ENCODE measurements at places on chromosomes 11 and 22.

- no peak for DNase-seq
These were observed 3.2 kb downstream of the CHST1 start for GRCh38 chr11:45662096-45662664.

DNA sequence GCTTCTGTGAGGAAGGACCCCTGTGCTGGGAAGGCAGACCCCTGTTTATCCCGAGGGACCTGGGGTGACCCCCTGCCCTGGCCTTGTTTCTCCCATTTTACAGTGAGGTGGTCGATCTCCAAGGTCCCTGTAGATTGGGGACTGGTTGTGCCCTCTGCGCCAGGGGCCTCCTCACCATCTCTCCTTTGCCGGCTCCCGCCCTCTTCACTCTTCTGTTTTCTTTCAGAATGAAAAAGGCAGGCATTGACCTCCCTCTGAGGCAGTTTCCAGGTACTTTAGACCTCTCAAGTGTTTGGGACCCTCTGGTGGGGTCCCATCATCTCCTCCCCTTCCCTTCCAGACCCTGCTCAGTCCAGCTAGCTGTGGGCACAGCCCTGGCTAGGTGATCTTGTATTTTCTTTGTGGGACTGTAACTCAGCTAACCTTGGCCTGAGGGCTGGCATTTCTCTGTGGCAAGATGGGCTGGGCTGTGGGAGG is 1.5 kb downstream of the SERPINH1 start:
- no peak for DNase-seq

DNA sequence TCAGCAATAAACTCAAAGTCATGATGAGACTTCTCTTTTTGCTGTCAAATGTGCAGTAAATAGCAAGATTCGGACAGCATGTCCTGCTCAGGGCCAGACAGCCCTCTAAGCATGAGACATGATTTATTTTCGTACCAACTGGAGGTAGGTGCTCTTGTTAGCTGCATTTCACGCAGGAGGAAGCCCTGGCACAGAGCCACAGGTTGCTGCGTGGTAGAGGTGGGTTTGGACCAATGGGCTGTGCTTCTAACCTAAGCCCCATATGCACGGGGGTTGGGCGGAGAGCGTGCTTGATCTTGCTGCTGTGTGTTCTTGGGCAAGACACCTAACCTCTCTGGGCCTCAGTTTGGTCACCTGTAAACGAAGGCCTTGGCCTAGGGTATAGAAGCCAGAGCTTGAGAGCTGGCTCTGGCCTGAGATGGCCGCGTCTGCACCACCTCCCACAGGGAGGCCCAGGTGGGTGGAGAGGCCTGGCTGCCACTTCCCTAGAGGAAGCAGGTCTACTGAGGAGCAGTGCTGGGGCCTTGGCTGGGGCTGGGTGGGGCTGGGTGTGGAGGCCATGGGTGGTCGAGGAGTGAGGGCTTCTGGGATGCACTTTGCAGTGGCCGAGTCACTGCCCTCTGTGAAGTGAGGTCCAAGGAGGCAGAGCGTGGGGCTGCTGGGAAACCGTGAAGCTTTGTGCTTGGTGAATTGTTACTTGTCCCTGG is 38.5 kb upstream of the GRAMD4 start:
- no peak for DNase-seq

DNA sequence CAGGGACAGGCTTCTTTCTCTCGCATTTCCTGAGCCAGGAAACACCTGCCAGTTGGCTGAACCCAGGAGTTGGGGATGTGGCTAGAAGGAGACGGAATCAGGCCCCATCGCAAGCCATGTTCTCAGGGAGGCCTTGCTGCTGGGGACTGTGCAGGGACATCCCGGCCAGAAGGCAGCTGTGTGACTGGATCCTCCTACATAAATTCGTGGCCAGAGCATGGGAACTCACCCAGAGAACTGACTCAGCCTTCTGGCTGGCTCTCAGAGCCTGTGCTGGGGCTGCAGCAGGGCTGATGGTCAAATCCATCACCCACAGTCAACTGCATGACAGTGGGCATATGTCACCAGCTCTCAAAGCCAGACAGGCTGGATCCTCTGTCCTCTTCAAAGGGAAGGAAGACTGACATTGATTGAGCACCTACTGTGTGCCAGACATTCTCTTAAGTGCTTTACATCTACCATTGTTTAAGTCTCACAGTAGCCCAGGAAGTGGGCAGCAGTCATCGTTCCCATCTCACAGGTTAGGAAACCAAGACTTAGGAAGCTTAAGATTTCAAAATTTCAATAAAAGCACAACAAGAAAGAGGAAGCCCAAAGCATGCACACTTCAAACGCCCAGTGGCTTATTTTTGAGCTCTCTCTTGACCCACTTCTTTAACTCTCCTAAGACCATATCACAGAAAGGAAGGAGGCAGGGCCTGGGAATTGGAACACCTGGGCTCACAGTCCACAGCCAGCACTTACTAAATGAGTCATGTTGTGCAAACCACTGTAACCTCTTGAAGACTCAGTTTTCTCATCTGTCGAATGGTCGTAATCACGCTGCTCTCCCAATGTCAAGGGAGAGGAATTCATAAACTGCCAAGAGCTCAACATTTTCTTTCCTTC is 30.9 kb upstream of the CACNG2 start:
- no peak for DNase-seq

GRCh38 chr22:42444077-42444904 is 12.1 kb upstream of the NFAM1 start:
- DNase-seq = peak; percentile 40

DNA sequence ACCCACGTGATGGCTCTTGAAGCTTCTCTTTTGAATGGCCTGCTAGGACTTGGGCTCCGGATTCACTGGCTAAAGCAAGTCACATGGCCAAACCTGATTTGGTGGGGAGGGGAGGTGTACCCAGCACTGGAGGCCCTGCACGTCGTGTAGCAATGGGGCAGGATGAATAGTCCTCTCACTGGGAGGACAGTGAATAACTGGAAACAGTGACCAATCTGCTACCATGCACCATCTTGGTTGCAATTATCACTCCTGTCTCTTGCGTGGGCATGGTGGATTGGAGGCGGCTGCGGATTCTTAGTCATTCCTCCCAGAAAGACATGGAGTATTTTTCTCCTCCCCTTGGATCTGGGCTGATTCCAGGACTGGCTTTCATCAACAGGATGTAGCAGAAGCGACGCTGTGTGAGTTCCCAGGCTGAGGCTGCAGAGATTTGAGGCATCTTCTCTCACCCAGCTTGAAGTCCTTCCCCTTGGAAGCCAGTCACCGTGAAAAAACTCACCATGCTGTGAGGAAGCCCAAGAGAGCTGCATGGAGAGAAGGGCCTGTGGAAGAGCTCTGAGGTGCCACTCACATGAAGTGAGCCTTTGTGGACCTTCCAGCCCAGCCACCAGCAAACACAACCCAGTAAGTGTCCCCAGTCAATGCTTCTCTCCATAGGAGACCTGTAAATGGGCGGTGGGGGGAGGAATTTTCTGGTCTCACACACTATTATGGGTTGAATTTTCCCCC is 70.4 kb downstream of the IGLL1 start:
- DNase-seq = no peak

DNA sequence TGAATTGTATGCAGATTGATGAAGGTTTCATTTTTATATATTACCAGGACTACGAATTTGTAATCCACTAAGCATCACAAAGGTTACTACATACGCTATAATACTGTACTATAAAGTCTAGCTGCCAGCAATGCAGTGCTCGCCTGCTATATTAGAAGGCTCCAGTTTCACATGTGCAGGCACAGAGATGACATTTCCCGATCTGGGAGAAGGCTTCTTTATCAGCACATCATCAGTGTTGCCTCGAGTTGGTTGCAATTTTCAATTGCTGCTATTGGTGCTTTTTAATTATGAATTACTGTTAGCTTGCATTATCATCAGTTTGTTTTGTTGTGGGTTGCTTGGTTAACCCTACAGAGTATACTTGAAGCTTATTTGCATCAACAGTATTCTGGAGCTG is 143.2 kb upstream of the TEAD1 start:
- DNase-seq = no peak

DNA sequence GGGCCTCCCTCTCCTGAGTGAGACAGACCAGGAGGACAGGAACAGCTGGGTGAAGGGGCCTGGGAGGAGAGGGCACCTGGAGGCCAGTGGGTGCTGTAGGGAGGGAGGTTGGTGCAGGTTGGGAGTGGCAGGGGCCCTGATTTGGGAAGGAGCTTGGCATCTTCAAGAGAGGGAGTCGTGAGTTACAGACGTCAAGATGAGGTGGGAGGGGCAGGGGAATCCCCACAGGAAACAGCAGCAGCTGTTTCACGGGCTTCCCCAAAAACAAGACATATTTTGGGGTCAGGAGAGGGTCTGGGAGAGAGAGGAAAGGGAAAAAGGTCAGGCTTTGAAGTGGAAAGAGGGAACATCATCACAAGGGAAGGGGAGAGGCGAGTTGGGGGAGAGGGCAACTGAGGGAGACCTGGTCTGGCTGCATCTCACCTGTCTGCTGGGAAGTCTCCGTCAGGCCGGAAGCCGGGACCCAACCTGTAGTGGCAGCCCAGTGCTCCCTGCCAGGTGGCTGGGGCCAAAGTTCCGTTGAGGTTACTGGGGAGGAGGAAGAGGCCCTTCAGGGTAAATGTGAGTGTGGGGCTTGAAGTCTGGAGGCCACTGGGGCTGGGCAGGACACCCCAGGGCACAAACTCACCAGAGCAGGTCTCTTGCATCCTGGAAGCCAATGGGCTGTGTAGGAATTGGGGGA is 4.4 kb downstream of the NAALADL1 start:
- no peak for DNase-seq

GRCh38 chr11:79054636-79055035 is 386.2 kb downstream of the TENM4 start:
- no peak for DNase-seq
